ENCODE measurements at places on chromosomes 16 and 17.

GRCh38 chr17:1162116-1162855 lies 17.5 kb downstream of the ABR start:
- DNase-seq = no peak

- DNase-seq = no peak
Measured at GRCh38 chr17:20926532-20926931, 116.3 kb downstream of the USP22 start.

GRCh38 chr16:87266846-87267245 lies 50.3 kb downstream of the C16orf95 start:
- DNase-seq = no peak

- DNase-seq = no peak
Measured at GRCh38 chr16:65817066-65817465, 549.4 kb upstream of the CDH5 start.

- DNase-seq = no peak
Measured at GRCh38 chr16:4316108-4316863, 419 bp downstream of the GLIS2 start.

DNA sequence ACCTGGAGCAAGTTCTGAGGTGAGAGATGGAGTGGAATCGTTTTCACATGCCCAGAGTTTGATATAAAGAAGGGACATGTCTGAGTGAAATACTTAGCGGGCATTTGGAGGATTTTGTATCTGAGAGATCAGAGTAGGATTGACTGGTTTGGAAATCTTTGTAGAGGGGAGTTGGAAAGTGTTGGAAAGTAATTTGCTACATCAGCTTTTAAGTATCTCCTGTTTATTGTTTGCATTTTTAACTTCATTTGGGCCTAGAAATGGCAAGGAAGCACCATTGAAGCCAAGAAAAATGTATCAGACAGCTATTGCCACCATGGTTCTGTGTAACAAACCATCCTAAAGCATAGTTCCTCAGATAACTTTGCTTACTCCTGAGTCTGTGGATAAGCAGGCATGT lies 1015.1 kb upstream of the EEF2KMT start:
- no peak for DNase-seq

GRCh38 chr17:50468304-50469207 lies at the start of gene CHAD:
CHAD (minus strand) TSS chr17:50468880; CDS start chr17:50468813, 67 bp downstream.
- DNase-seq = no peak

GRCh38 chr17:80393961-80394360 lies 21.0 kb upstream of the ENDOV start:
- no peak for DNase-seq

DNA sequence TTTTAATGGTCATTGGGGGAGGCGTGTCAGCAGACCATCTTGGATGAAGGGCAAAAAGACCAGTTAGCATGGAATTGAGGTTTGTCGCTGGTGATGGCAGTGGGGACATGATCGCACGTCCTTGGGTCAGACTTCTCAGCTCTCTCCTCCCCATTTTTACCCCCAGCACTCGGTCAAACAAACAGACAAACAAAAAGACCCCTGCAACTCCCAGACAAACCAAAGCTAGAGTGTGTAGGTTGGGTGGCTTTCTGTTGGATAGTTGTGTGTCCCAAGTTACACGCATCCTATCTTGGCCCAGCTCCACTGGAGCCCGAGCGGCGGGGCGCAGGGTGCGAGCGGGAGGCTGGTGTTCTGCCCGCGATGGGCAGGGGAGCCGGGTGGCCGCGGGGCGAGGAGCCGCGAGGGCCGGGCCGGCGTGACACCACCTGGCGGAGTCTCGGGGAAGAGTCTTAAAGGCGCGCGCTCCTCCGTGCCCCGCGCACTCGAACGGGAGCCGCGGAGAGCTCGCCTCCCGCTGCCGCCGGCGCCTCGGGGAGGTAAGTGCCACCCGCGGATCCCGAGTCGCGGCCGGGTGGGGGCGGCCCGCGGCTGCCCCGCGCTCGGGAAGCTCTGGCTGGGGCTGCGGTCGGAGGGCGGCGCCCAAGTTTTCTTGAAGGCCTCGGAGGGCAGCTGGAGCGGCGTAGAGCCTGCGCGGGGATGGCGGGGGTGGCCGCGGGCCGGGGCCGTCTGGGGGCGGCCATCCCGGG lies 18.5 kb upstream of the NTN1 start:
- no peak for DNase-seq

- DNase-seq = no peak
Measured at GRCh38 chr17:59284317-59284716, 47.1 kb upstream of the YPEL2 start.

- no peak for DNase-seq
Measured at GRCh38 chr16:74623214-74623838, 16.4 kb upstream of the GLG1 start.

GRCh38 chr16:85982563-85982939 lies 83.6 kb downstream of the IRF8 start:
- no peak for DNase-seq

- no peak for DNase-seq
Measured at GRCh38 chr17:2195729-2196128, 107.9 kb downstream of the SMG6 start.

- no peak for DNase-seq
Measured at GRCh38 chr16:50203681-50204080, 50.6 kb downstream of the TENT4B start.

DNA sequence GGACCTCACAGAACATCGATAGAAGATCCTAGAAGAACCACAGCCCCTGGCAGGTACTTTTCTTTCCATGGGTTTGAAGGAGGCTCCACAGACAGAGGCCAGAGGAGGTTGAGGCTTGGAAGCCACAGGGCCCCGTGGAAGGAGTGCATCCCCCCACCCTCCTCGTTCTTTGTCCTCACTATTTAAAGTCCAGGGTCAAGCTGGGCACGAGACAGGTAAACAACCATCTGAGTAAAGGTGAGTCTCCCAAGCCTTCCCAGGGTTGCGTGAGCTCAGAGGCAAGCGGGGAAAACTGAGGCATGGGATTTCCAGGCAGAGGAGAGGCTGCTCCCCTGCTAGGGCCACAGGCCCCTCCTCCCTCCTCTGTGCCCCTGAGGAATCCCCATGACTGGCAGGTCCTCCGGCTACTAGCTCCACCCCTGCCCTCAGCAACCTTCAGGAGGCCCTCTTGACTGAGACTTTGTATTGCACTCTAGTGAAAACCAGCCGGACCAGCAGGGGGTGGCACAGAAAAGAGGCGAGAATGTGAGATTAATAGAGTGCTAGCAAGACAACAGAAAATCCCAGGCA lies 927 bp upstream of the SULT1A2 start:
- DNase-seq = no peak

DNA sequence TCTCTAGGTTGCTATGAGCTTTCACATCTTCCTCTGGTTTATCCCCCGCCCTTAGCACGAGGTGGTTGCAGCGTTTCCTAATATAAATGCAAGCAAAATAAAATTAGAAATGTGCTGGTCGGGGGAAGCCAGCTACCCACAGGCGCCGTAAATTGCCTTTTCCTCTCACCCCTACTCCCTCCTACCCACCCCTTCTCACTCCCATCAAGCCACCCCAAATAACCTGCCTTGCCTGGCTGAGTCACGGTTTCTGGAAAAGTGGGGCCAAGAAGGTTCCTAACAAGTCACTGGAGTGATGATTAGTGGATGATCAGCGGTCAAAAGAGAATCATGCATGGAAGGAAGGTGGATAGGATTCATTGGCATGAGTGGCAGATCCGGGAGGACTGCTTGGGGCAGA lies 120.9 kb upstream of the RBFOX1 start:
- no peak for DNase-seq

GRCh38 chr16:89198417-89199240 lies 1.7 kb downstream of the SLC22A31 start:
- no peak for DNase-seq

DNA sequence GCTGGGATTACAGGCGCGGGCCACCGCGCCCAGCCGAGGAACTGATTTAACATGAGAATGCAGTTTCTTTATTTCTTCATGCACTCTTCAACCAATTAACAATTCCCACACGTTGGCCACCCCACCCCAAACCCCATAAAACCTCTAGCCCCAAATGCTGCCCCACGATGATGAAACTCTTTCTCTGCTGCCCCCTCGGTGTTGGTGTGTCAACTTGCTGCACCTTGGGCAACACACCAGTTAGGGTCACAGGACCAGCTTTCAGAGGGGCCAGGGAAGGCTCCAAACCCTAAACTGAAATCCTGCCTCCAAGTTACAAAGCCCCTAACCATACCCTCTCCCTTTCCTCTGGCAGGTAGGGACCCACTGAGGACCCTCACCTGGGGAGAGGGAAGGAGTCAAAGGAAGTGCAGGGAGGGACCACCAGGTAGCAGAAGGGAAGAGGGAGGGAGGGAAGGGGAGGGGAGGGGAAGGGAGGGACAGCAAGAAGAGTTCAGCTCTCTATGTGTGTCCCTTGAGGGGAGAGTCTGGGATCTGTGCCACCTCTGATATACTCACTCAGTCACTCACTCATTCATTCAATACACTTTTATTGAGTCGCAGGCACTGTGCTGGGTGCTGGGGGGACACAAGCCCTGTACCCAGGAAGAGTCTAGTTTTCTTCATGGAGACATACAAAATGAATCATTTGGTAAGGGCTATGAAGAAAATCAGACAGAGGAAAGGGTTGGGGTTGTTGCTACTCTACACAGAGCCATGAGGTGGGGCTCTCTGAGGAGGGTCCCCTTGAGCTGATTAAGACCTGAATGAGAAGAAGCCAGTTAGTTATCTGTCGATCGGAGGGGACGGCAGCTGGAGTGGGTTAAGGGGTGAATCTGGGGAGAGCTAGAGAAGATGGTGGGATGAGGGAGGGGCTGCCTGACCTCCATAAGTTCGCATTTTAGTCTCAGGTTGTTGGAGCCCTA lies 3.9 kb downstream of the PLXDC1 start:
- no peak for DNase-seq

DNA sequence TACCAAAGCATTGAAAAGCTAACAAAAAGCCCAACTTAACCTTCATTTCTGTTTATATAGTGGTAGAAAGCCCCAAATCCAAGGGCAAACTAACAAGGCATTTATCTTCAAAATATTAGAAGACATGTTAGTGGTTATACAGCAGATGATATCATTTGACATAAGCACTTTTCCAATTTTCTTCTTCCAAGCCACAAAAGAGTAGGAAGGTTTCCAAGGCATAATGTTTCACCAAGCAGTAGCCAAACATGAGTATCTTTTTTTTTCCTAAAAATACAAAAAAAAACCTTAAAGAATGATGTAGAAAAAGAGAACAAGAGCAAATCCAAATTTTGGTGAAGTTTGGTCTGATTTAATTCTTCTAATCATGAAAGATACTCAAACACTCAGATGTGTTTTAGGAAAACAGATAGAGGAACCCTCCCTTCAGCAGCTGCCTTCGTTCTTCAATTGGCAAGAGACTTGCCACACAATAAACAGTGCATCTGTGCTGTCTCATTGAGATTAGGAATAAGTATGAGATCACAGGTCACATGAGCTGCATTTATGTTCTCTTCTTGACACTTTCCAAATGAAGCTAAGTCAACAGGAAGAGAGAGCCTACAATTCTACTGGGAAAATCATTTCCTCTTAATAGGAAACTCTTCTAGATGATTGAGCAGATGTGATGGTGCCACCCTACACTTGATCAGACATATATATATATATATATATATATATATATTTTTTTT lies 106.7 kb downstream of the TTC19 start:
- DNase-seq = no peak

DNA sequence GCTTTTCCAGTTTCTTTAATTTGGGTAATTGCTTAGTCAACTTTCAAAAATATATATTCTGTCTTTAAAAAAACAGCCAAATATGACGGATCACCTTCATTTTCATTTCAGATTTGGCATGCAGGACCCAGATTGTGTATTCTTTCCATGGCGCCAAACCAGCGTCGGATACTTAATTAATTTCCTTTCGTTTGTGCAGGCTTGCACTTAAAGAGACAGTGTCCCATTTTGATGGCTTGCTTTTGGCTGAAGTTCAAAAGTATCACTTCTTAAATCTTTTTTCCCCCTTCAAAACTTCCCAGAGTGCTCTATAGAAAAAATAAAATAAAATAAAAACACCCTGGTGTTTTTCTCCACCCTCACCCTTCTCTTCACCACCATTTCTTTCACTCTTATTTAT lies 394.5 kb upstream of the SOX9 start:
- DNase-seq = no peak

- no peak for DNase-seq
Measured at GRCh38 chr16:22262460-22262859, 34.7 kb upstream of the POLR3E start.

DNA sequence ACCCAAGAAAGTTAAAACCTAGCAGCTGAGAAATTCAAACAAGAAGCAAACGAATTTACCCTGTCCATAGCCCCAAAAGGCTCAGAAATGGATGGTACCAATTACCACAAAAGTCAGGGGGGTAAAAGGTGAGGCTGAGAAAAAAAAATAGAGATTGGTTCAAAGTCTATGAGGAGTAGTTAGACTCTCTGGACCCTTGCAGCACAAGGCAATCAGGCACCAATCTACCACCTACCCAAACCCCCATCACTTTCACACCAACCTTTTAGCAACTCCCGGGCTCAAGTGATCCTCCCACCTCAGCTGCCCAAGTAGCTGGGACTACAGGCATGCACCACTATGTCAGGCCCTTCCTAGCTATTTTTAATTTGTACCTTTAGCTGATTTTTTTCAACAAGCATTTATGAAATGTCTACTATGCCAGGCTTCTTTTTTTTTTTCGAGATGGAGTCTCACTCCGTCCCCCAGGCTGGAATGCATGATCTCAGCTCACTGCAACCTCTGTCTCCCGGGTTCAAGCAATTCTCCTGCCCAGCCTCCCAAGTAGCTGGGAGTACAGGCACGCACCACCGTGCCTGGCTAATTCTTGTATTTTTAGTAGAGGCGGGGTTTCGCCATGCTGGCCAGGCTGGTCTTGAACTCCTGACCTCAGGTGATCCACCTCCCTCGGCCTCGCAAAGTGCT lies 40.8 kb downstream of the USP32 start:
- no peak for DNase-seq

DNA sequence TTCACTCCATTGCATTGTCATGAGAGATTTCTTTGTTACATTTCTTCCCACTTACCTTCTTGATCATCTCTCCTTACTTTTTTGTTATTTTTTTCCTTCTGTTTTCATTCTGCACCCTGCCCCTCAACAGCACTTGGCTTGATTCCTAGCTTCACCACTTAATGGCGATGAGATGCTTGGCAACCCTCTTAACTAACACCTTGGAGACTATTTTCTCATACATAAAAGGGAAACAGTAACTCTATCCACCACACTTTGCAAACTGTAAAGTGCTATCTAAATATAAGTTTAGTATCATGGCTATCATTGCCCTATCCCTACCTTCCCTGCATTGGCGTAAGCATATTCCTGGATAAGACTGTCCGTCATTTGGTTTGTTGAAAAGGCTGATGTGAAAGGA lies 177.3 kb downstream of the SHISA6 start:
- DNase-seq = no peak
